T-helper 9 cell (primary cell): ENCODE measurements at places on chromosomes 7 and 10.

GRCh38 chr7:131224996-131225395 is 102.7 kb upstream of the MKLN1 start:
- no peak for DNase-seq

GRCh38 chr7:44431091-44431608 is 59.3 kb downstream of the NUDCD3 start:
- no peak for DNase-seq

- no peak for DNase-seq
Observed at GRCh38 chr10:61195211-61195610, 251.2 kb upstream of the RHOBTB1 start.

DNA sequence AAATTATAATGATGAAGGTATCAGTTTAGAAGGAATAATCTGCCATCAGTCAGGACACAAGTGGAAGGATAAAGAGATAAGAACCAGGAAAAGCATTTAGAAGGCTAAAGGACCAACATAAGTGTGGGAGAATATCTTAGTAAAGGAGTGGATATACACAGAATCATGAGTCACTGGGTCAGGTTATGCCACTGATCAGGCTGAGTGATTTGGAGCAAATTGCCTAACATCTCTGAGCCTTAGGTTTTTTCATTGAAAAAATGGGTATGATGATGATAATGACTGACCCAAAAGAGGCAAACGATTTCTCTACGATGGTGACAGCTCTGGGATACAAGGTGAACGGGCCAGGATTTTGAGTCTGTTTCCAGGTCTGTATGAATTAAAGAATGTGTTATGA is 2.8 kb upstream of the CUL1 start:
- no peak for DNase-seq

GRCh38 chr10:35040760-35041501 is 49.2 kb downstream of the CUL2 start:
- no peak for DNase-seq

- DNase-seq = no peak
Observed at GRCh38 chr10:9015447-9015846, 961.0 kb downstream of the GATA3 start.

DNA sequence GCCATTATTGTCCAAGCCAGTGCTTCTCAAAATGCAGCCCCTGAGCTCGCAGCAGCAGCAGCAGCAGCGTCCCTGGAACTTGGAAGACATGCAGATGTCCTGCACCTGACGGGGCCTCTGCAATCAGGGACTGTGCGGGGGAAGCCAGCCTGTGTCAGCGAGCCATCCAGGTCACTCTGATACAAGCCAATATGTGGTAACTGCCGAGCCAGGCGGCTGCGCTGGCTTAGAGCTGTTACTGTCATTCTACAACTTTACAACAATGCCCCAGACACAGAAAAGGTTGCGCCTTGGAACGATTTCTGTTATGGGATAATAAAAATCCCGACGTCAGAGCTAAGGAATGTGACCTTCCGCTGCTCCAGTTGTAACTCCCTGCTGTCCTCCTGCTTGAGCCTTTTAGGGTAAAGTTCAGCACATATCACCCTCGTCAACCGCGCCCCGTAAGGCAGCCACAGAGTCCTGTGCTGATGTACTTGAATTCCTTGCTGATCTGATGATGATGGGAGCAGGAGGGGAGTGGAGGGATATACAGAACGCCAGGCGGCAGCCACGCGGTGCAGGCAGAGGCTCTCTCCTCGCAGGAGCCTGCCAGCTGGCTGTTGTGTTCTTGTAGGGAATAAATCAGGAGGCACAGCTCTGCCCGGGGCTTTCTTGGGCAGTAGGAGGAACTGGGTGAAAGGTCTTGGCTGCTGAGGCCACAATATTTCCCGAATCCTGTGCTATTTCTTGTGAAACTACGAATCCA is 20.0 kb upstream of the CRYGN start:
- DNase-seq = no peak

DNA sequence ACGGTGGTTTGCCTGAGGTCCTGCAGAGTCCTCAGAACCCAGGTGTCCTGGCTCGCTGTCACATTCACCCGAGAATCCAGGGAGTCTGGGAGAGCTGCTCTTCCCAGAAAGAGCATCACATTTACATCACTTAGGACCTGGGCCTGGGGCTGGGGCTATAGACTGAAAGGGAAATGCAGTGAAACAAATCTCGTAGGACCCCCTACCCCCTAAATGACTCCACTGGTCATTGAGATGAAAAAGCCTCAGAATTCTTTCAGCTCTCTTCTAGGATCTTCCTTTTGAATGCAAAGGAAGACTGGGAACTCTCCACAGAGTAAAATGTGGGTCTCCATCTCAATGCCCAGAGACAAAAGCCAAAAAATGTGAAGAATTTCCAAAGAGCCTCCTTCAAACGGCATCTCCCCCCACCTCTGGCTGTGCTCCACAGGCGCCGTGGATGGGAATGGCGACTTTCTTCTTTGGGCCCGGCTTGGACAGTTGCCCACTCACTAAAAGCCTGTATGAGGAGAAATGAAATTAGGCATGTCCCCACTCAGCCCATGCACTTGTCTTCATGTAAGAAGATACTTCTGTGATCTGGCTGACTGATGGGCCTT is 49.0 kb upstream of the PODXL start:
- DNase-seq = no peak

GRCh38 chr10:30034433-30035137 is 24.8 kb downstream of the JCAD start:
- DNase-seq = no peak

- DNase-seq = no peak
Observed at GRCh38 chr10:102639537-102639936, 4.7 kb upstream of the TRIM8 start.

GRCh38 chr10:100715445-100716385 is 29.7 kb upstream of the PAX2 start:
- DNase-seq = no peak

DNA sequence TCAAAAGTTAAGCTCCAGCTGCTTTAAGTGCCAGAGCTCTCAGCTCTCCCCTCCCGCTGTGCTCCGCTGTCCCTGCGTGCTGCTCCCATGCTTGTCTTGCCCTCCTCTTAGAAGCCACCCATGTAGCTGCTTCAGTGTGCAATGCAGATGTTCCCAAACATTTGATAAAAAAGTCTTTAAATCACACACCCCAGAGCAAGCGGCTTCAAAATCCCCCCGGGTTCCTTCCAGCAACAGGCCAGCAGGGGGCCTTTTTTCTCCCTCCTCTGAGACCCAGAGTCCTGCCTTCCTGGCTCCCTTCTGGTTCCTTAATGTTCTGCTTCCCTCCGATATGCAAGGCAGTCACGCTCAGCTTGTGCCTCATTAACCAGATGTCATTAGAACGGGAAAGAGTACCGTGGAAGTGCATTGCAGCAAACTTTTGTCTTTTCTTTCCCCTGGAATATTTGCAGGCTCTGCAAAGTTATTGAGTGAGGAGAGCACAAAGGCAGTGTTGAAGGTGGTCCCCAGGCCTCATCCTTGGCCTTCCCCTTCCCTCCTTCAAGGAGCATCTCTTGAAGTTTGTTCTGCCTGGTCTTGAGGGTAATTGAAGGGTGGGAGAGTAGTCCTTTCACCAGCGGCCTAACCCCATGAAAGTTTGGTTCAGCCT is 25.5 kb downstream of the LDB3 start:
- DNase-seq = peak; percentile 25

- DNase-seq = no peak
Observed at GRCh38 chr10:1249142-1249920, 193.1 kb downstream of the WDR37 start.

GRCh38 chr7:139044813-139045794 is 9.3 kb upstream of the ZC3HAV1L start:
- DNase-seq = no peak

DNA sequence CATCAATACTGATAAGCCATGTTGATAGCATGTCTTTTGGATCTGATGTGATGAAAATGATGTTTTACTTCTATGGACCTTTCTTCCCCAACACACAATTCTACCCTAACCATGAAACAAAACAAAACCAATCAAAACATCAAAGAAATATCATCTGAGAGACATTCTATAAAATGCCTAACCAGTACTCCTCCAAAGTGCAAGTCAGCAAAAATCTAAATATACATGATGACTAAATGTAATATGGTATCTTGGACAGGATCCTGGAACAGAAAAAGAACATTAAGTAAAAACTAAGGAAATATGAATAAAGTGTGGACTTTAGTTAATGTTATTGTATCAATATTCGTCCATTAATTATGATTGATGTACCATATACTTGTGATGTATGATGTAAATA is 625.1 kb downstream of the MAGI2 start:
- DNase-seq = no peak

DNA sequence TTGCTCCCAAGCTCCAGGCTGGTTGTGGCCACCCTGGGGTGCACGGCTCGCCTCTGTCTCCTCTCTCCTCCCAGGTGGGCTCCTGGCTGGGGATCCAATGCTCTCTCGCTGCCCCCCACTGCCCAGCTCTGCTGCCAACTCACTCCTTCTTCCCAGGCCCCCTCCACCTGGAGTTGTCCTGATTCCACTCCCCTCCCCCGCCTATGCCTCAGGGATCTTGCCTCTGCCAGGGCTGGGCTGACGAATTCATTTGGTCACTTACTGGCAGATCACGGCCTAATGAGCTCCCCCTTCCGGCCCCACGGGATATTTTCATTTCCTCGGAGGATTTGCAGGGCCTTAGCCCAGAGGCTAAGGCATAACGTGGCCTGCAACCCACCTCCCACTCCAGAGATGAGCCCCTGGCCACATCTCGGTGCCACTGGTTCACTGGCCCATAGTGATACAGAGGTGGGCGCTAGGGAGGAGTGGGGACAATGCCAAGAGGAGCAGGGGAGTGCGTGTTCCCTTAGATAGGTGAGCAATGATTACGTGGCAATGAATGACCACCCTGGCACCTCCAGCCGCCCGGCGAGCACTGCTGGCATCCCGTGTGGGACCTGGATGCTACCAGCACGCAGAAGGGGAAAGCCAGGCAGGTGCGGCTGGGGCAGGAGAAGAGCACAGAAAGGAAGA is 344.6 kb upstream of the SHH start:
- DNase-seq = no peak

DNA sequence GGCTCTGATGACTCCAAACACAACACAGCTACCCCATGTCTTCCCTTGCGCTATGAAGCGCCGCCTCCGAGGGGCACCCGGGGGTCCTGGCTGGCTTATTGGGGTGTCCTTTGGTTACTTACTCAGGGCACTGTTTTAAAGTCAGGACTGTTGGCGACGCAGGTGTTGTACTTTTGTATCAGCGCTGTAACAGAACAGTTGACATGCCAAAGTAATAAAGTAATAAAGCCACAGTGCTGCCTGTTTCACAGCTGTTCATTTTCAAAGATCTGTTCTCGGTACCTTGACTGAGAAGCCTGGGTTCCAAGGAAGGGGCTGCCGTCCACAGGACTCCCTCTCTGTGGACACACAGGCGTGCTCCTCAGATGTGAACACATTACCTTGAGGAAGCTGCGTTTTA is 64.1 kb downstream of the WDR37 start:
- DNase-seq = no peak

- DNase-seq = peak; percentile 47
Observed at GRCh38 chr7:39746103-39746819, 122.9 kb downstream of the RALA start.

GRCh38 chr7:84895563-84895962 is 291.3 kb downstream of the SEMA3D start:
- DNase-seq = no peak

DNA sequence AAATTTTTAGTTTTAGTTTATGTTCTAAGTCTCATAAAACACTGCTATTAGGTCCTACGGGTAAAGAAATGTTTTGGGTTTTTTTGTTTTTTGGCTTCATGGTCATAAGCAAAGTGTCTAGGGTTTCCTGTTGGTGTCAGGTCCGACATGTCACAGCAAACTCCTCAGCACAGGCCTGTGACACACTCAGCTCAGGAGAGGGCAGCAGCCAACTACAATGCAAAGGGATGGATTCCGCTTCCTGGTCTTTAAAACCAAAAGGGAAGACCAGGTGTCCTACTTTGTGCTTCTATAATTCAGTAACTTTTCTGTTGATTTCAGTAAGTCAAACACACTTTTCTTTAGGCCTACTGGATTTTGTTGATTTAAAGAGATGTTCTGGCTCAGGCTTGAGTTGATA is 83.8 kb upstream of the MACROH2A2 start:
- DNase-seq = no peak

DNA sequence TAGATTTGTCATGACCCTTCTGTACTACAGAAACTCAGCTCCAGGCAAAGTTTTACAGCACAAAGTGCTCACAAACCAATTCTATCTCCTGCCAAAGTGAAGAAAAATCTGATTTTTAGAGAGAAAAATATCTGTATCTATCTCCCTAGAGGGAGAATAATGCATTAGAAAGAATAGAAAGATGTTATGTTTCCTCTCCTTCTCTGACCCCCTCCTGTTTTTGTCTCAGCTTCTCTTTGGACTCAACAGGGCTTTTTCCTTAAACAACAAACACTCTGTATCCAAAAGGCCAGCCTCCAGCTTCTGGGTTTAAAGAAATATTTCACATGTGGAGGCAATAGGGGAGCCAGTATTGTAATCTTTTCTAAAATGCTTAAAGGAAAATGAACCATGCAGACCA is 627.4 kb downstream of the REEP3 start:
- no peak for DNase-seq

GRCh38 chr10:125559210-125559609 is 123.8 kb downstream of the TEX36 start:
- no peak for DNase-seq

DNA sequence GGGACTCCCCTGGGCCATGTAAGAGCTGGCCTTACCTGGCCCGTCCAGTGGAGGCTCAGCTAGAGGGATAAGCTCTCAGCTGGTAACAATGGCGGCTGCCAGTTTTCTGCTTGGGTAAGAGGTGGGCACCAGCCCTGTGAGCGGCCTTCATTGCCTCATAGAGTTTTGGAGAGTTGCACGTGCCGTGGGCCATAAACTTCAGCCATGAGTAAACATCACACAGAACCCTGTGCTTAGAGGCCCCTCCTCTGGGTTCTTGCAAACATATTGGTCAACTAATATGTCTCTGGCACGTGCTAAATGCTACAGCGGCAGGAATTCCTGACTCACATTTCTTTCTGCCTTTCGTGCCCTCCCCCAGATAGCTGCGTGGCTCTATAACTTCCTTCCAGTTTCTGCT is 103.9 kb upstream of the LEP start:
- DNase-seq = no peak

DNA sequence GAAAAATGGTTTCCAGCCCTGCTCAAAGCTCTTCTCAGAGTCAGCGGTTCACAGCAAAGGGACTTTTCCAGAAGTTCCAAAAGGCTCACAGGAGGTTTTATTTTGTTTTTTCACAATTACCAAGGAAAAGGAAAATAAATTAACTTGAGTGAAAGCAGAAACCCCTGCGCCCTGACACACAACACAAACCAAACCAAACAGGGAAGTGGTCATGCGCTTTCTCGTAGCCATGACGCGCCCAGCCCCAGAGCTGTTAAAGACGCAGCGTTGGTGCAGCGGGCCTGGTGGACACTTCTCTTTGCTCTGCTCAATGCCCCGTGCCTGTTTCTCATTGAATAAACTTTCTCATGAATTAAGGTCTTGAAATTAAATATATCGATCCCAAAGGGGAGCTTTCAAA is 134.4 kb upstream of the LYZL2 start:
- DNase-seq = no peak
